ENCODE measurements at places on chromosomes 4 and X. TPM values are rescaled to one million over a fixed set of nuclear protein-coding genes. Genes with fewer than 3 reads are reported as not detected.
A peak's percentile ranks its signal among the peaks of the same experiment; 100 is the strongest.

DNA sequence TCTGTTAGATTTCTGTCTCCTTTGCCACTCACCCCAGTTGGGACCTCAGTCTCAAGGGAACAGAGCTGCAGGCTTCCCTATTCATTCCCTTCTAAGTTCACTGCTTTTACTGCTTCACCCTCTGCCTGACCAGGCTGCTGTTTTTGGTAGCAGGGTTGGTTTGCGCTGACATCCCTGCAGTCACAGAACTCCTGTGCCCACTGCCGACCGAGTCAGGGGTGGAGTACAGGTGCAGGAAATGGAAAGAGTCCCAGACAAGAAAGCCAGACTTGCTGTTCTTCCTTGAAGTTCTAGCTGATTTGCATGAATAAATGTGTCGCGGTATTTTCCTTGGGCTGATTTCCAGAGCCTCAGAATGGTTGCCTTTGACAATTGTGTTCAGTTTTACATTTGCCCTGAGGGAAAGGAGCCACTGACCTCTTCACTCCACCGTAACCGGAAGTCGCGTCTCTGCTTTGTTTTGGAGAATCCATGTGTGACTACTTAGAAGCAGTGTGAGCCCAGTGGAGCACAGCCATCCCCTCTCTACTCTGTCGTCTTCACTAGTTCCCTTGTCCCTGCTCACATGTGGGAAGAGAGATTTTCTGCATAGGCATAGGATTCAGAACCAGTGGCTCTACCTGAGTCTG, 84.8 kb downstream of the TNIP2 start:
- DNase-seq: no peak

DNA sequence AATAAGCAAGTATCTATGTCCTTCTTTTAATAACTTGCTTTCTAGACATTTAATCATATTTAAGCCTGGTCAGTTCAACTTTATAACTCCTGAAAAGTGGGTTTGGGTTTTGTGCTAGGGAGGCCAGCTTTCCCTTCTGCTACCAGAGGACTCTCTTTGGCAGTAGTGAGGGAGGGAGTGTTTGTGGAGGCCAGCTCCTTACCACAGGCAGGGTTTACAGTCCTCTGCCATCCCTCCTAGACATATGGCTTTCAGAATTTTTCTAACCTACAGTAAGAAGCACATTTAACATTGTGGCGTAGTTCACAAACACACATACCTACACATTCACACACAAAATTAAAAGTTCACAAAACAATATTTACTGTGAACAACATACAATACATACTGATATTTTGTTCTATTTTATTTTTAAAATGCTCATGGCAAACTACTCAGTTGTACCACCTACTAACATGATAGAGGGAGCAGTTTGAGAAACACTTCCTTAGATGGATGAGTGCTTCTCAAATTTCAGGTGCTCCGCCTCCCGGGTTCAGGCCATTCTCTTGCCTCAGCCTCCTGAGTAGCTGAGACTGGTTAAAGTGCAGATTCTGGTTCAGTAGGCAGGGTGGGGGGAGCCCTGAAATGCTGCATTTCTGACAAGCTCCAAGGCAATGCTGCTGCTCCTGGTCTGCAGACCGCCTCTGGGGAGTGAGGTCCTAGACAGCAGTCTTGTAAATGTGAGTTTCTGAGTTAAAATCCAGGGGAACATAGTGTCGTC, 86.7 kb downstream of the PTTG2 start:
- DNase-seq: no peak

GRCh38 chrX:50081282-50081889, 119.4 kb downstream of the AKAP4 start:
- no peak for DNase-seq

- no peak for DNase-seq
Observed at GRCh38 chrX:154441984-154442707, 1.8 kb upstream of the FAM50A start.

- DNase-seq: peak; percentile 38
Observed at GRCh38 chrX:153646620-153647373, at the start of gene DUSP9. DUSP9 (plus strand) TSS chrX:153647203; CDS start chrX:153647954, 751 bp downstream.

DNA sequence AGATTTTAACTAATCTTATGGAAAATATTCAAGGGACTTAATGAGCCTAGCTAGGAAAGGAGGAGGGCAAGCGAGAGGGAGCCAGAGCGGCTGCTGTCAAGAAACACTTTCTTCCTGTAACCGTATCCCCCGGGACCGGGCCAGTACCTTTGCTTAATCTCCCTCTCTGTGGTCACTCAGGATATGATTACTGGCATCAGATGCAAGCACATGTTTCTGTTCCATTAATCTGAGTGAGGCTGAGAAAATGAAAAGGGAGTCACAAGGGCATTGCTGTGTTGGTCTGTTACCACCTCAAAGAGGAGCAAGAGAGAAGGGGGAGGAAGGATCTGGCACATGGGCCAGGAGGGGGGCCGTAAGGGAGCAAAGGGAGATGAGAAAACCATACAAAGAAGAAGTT, 356.7 kb upstream of the GATB start:
- DNase-seq: no peak

The LONRF3 gene
- 1.1 TPM for total RNA-seq

The PHKA2 gene
- total RNA-seq: 6.0 TPM

The GPC4 gene
- total RNA-seq: 25.8 TPM

The SLC38A5 gene
- 0.16 TPM for total RNA-seq

Measured in SJSA1 (cell line).